ENCODE measurements at places on chromosomes 5 and 9.

- DNase-seq, result no peak
Measured at GRCh38 chr9:132639322-132639721, 30.5 kb downstream of the DDX31 start.

GRCh38 chr9:124617477-124618141, 110.4 kb upstream of the NR5A1 start:
- DNase-seq, result peak; percentile 83

DNA sequence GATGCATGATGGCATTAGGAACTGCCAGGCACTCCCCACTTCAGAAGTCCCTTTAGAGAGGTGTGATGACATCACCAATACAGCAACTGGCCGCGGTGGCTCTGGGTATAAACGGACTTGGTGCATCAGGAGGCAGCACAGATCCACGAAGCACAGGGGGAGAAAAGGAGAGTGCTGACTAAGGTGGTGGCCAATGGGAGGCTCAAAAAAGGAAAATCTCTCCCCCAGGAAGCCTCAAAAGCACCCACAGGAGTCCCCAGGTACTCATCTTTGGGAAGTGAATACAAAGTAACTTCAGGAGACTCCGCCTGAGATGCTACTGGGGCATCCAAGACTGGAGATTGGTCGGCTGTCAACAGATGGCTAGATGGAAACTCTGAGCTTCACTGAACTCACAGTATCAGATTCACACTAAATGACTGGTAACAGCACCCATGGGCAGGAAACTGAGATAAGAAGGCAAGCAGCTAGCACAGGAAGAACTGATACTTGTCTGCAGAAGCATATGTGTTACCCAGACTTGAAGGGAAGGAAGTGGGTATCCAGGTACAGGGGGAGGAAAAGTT, 7.6 kb downstream of the TTC39B start:
- DNase-seq, result no peak

- no peak for DNase-seq
Measured at GRCh38 chr9:91349115-91349555, 12.6 kb downstream of the AUH start.

DNA sequence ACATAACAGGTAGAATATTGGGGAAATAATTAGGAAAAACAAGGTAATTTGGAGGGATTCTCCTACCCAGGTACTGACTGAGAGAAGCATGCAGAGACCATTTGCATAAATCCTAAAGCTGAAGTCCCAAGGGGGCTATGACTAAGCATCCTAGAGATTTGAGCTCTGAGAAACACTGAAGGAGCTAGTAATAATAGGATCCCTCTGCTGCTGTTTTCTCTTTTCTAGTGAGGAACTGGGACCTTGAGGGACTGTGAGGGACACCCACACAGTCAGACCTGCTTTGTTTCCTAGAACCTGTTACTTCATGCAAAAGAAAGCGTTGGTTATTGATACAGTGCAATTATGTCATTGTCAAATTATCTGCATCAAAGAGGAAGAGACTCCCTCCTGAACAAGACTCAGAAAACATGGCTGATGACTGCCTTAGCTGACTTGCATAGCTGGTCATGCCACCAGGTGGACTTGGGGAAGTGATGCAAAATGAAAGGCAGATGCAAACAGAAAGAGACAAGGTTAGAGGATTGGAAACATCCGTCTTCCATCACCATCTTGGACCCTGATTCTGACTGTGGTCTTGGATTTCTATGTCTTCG, 335.4 kb downstream of the NTRK2 start:
- peak; percentile 50 for DNase-seq

- no peak for DNase-seq
Measured at GRCh38 chr5:104965006-104965405, 1402.4 kb upstream of the NUDT12 start.

DNA sequence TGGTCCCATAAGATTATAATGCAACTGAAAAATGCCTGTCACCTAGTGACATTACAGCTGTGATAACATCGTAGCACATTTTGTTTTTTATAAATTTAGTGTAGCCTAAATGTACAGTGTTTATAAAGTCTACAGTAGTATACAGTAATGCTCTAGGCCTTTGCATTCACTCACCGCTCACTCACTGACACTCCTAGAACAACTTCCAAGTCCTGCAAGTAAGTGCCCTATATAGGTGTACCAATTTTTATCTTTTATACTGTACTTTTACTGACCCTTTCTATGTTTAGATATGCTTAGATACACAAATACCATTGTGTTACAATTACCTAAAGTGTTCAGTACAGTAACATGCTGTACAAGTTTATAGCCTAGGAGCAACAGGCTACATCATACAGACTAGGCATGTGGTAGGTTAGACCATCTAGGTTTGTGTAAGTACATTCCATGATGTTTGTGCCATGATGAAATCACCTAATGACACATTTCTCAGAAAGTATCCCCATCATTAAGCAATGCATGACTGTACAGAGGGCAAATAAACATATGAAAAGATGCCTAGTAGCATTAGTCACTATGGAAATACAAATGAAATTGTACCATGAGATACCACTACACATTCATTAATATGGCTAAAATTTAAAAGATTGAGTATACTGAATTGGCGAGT, 127.6 kb downstream of the TRPM6 start:
- peak; percentile 87 for DNase-seq

GRCh38 chr5:55467862-55468551, 66.8 kb downstream of the PLPP1 start:
- DNase-seq, result no peak

DNA sequence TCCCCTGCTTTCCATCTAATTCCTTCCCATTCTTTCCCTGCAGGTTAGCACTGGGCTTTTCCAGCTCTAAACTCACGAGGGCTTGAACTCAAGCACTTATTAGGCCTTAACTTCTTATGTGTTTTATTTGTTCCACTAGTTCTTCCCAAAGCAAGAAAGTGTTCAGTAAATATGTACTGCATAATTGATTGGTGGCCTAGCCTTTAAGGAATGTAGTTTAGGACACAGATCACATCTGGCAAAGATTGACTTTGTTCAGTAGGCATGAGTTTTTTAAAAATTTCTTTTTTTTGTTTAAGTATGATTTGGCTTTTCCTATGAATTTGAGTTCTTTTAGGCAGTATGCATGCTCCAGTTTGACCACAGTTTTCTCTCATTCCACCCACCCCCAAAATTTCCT, 285.2 kb downstream of the NPR3 start:
- DNase-seq, result no peak

GRCh38 chr9:89778100-89779090, 173.6 kb downstream of the GADD45G start:
- DNase-seq, result no peak

GRCh38 chr5:149345892-149346222, 558 bp downstream of the GRPEL2 start:
- DNase-seq, result peak; percentile 53

- no peak for DNase-seq
Measured at GRCh38 chr5:157454273-157454672, 5.7 kb upstream of the NIPAL4 start.

DNA sequence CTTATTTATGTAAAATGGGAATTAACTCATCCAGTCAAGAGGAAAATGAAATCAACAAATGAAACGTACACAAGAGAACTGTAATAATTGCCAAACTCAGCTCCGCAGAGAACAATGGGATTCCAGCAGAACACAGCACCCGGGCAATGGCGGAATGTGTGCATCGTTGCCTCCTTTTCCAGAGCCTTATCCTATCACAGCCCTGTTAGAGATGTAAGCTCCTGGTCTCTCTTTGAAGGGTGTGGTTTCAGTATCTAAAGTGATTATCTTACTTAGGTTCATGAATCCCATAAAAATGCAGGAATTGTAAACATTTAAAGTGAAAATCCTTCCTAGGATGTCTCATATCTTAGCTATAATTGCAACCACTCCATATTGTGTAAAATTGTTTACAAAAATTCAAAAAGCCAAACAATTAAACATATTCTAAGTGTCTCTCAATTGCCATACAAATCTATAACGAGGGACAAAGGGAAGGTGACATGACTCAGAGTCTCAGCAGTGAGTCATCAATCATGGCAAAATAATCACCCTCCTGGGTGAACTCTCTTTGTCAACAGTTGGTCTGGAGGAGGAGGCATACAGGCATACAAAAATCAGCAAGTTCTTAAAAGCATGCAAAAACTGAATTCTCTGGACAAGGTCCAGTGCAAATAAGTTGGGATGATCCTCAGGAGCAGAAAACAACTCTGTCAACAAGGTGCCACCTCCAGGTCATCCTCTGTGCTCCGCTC, 22.6 kb downstream of the SEMA5A start:
- DNase-seq, result peak; percentile 42

GRCh38 chr9:108621991-108622855, 233.6 kb downstream of the ACTL7B start:
- DNase-seq, result peak; percentile 85

DNA sequence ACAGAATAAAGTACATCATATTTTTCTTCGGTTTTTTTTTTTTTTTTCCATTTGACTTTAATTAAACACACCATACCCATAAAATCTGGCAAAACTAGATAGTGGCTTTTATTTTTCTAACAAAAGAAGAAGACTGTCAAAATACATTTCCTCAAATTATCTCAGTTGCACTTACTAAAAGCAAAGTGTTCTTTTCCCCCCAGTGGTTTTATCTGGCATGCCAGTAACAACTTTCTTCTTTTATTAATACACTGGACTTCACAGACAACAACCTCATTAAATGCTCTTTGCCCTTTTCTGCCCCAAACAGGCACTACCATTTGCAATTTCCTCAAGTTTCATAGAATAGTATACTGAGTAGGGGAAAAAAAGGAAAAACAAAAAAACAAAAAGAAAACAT, 1792.3 kb downstream of the EFNA5 start:
- no peak for DNase-seq

- peak; percentile 15 for DNase-seq
Measured at GRCh38 chr5:163460562-163461171, at the start of gene HMMR. Gene HMMR (plus strand): TSS chr5:163460632. CDS start chr5:163460693, 61 bp downstream.

DNA sequence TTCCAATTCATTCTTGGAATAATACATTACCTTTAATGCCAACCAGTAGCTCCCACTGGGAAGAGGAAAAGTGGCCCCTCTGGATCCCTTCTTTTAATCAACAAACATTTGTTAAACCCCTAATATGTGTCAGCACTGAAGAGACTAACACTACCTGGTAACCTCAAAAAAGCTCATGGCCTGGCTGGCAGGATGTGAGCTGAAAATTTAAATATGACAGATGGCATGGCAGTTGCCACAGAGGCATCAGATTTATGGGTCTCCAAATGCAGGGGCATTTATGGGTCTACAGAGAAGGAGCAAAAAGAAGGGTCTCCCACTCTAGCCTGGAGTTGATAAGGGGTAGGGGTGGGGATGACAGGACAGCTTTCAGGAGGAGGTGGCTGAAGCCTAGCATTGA, 12.5 kb downstream of the DNAH5 start:
- DNase-seq, result no peak
